Type B pancreatic cell (in vitro differentiated cells): ENCODE measurements at places on chromosomes 5 and 9.

DNA sequence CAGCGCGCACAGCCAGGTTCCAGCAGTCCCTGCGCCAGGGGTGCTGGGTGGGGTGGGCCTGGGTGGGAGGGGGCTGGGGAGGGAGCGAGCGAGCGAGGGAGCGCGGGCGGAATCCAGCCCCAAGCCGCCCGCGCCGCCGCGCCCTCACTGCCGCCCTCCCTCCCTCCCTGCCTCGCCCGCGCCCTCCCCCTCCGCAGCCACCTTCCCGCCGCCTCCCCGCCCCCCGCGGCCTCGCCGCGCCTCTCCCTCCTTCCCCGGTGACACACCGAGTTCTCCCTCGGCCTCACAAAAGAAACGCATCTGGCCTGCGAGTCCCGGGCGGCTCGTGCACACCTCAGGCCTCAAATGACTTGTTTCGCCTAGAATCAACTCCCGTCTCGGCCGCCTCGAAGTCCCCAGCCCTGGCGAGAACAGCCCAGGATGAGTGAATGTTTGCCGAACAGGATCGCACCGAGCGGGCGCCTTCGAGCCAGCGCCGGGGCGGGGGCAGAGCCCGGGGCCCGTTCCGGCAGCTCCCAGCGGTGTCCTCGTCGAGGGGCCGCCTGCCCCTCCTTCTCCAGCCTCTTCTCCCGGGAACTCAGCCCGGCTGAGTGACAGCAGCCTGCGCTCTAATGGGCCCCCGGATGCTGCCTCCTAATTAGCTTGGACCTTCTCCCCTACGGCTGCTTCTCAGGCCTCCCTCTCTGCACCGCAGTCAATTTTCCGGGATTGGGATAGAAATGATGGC, 371 bp upstream of the PITX1 start:
- DNase-seq, result no peak

DNA sequence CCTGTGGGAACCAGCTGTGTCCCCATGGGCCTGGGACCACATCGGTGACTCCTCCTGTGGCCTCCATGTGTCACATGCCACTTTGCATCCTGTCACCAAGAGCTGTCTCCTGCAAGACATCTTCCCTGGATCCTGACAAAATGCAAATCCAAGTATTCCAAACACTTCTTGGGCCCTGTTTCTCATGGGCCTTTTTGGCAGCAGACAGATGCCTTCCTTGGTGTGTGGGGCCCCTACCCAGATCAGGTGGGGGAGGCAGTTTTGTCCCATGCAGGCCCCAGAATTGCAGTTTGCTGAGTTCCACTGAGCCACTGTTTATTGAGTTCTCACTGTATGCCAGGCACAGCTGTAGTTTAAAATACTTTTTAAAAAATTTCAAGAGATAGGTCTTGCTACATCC, 62.5 kb upstream of the GABRP start:
- DNase-seq, result no peak

- DNase-seq, result no peak
These were observed 80.1 kb downstream of the ALDH1A1 start for GRCh38 chr9:72872718-72873117.

- no peak for DNase-seq
These were observed 12.2 kb downstream of the AFAP1L1 start for GRCh38 chr5:149283626-149284480.

GRCh38 chr5:10660135-10660534, 96.3 kb downstream of the ANKRD33B start:
- no peak for DNase-seq

DNA sequence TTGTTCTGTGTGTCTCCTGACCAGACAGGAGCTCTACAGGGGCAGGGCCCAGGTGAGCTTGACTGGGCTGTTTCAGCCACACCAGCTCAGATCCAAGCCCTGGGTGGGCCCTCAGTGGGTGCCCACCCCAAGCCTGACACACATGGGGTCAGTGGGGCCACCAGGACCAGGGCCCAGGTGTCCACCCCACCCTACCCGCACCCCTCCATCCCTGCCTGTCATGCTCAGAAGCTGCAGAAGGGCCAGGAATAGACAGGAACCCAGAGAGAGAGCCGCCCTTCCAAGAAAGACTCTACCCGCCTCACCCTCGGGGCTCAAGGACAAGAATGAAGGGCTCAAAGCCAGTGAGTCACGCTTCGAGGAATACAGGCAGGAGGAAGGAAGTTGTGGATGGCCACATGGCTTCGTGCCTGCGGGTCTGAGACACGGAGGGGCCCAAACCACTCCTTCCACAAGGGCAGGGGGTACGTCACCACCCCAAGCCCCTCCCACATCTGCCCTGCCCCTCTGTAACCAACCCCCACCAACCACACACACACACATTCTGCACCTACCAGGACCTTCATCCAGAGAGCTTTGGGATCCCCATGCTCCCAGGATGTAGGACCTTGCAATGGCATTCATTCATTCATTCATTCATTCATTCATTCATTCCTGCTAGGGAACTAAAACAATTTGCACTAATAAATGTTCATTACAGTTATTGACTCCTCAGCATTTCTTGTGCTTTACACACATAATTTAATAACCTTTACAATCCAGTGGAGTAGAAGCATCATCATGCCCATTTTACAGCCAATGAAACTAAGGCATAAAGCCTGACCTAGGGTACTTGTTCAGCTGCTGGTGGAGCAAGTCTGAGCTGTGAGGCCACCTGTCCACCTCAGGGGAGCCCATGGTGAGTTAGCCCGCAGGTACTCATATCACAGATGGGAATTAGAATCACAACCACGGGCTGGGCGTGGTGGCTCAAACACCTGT, 55.9 kb upstream of the STXBP1 start:
- DNase-seq, result no peak

DNA sequence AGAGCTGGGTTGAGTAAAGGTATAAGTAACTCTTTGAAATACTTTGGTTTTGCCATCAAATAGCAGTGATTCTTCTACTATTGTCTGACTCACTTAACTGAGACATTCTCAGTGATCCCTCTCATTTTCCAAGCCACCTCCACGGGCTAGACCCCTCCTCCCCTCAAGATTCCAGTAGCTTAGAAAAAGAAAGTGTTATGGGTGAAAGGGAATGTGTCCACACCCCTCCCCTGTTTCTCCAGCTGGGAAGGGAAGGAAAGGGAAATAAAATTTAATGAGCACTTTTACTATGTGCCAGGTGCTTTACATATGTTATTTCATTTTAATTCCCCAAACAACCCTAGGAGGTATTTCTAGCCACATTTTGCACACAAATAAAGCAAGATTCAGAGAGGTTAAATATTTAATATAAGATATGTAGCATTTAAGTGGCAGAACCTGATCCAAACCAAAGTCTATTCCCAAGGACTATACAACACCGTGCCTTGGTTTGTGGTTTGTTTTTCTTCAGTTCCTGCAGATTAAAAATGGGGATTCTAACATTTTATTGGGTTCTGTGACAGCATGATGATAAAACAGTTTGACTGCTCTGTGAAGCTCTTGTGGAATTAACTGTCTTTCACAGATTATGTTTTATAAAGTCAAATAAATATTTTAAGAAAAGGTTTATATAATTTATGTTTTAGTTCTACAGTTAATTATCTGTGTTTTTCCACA, 135.9 kb downstream of the ZSWIM6 start:
- DNase-seq, result no peak

DNA sequence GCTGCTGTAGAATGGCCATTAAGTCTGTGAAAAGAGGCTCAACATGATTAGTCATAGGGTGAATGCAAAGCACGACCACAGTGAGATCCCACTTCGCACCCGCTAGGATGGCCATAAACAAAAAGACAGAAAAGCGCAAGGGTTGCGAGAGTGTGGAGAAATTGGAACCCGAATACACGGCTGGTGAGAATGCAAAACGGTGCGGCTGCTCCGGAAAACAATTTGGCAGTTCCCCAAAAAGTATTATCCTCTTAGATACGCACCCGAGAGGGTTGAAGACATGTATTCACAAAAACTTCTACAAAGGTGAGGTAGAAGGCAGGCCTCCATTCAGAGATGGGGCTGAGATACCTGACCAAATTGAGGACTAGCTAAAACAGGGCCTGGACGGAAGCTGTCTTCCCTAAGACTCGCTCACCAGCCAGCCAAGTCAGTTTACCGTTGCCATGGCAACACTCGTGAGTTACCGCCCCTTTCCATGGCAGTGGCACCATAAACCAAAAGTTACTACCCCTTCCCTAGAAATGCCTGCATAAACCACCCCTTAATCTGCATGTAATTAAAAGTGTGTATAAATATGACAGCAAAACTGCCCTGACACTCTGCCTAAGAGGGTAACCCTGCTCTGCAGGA, 726 bp upstream of the PSMB7 start:
- DNase-seq, result peak; percentile 40

- no peak for DNase-seq
These were observed 3.4 kb downstream of the CLINT1 start for GRCh38 chr5:157855404-157855994.

DNA sequence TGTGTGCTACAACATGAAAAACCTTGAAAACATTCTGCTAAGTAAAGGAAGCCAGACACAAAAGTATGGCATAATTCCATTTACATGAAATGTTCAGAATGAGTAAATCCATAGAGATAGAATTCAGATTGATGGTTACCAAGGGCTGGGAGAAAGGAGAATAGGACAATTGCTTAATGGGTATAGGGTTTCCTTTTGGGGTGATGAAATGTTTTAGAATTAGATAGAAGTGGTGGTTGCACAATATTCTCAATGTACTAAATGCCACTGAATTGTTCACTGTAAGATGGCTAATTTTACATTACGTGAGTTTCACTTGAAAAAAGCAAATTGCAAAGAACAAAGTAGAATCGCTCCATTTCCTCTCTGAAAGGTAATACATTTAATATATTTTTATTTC, 43.0 kb upstream of the GAS1 start:
- DNase-seq, result no peak

DNA sequence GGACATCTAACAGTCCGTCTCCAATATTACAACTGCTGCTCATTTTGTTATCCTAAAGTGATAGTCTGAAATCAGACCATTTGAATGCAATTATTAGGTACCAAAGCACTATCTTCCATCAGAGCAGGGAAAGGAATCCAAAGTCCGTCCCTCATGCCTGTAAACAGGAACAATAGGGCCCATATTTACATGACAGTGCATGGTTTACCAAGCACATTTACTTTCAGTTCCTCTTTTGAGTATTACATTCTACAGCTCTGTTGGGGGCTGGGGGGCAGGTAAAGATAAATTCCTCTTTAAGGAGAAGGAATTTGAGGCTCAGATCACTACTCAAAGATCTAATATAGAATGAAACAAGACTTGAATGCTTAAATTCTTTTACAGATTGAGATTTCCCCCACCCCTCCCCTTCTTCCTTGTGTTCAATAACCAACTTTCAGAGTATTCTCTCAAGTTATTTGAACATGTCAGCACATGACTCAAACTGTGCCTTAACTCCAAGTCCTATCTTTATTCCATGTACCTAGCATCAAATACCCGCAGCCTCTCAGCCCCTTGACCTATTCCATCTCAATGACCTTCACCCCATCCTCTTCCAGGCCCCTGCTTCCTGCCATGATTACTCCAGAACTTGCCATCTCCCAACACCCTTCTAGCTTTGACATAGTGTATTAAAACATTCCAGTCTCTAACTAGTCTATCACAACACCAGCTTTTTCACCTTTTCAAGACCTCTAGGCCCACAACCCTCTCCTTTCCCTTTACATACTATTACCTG, 71.0 kb downstream of the BRINP1 start:
- DNase-seq, result no peak

DNA sequence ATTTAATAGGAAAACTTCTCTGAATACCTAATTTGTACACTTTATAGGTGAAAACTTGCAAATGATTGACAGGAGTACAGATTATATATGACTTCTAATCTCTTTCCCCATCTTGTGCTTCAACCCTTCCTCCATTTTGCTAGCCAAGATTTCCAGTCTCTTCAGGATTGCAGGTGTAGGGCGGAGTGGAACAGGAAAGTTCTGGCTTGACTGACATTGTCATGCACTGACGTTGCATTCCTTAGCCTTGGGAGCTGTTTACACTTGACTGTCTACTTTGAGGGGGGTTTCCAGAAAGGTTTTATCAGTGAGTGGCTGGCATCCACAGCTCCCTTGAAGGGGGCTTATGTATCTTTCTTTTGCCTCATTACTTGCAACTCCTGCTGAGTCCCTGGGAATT, 34.1 kb upstream of the GRIA1 start:
- DNase-seq, result no peak

DNA sequence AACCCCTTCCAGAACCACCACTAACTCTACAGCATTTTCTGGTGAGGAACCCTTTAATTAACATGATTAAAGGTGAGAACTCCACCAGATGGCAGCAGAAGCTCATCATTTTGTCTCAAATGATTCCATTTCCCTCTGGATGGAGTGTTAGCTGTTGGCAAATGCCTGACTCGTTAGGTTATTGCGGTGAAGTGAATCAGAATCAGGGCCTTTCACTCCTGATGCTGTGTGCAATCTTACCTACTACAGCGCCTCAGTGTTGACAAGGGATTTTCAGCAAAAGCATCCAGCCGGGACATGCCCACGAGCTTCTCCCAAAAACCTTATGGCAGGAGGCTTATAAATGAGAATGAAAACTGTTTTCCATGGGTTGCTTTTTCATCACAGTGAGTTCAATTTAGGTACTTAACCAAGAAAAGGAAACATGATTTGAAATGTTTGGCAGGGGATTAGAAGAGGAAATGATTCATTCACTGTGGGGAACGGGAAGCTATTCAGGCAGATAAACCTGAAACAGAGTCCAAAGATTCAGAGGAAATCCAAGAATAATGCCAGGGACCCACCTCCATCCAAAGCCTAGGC, 48.0 kb upstream of the CAST start:
- DNase-seq, result no peak

- no peak for DNase-seq
These were observed 220.4 kb downstream of the MAPKAP1 start for GRCh38 chr9:125486576-125486975.

- no peak for DNase-seq
These were observed 37.4 kb downstream of the RASGEF1C start for GRCh38 chr5:180171568-180172094.

DNA sequence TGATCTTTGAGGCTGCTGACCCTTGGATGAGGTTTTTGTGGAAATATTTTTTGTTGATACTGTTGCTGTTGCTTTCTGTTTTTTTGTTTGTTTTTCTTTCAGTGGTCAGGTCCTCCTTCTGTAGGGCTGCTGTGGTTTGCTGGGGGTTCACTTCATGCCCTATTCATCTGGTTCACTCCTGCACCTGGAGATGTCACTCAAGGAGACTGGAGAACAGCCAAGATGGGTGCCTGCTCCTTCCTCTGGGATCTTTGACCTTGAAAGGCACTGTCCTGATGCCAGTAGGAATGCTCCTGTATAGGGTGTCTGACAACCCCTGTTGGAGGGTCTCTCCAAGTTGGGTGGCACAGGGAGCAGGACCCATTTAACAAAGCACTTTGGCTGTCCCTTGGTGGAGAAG, 67.0 kb upstream of the ACTBL2 start:
- no peak for DNase-seq

DNA sequence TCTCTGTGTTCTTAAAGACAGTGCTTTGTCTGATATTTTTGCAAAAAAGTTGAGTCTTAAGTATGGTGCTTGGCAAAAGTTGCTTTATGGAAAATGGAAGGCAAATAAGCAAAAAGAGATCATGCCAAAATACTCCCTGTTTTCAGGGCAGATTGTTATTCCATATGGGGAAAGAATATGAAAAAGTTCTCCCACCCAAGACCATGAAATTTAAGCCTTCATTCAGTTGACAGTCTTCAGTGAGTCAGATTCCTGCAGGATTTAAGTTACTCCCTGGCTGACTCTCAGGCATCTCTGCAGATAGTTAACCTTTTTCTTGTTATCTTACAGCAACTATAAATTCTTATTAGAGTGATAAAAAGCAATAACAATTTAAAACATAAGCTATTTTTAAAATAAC, 601.6 kb downstream of the PDE4D start:
- DNase-seq, result no peak
